ENCODE measurements at places on chromosomes 4 and X.

GRCh38 chr4:142126890-142127497 is 490.6 kb downstream of the IL15 start:
- H3K4me1 ChIP-seq: no peaks in the 10 kb centered on the region
- DNase-seq: peak; percentile 4
- no peaks in the 10 kb centered on the region for H3K27me3 ChIP-seq
- H3K27ac ChIP-seq: no peak overlapping the region
- H3K4me3 ChIP-seq: no peak overlapping the region
- peaks cover 31% of the 10 kb centered on the region for H3K36me3 ChIP-seq

DNA sequence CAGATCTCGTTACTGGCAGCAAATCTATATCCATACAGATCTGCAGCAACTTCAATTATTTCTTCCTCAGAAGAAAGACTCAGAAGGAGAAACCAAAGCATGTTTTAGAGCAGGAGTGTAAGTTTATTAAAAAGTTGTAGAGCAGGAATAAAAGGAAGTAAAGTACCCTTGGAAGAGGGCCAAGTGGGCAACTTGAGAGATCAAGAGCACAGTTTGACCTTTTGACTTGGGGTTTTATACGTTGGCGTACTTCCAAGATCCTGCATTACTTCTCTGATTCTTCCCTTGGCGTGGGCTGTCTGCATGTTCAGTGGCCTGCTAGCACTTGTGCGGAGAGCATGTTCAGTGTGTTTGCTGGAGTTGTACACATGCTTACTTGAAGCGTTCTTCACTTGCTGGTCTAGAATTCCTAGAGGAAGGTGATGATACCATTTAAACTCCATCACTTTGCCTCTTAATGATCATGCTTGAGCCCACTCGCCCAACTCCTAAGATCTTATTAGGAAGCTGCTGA is 1114.7 kb upstream of the PABPC4L start:
- DNase-seq: no peak
- H3K27me3 ChIP-seq: no peaks in the 10 kb centered on the region
- H3K4me1 ChIP-seq: no peaks in the 10 kb centered on the region
- H3K36me3 ChIP-seq: no peaks in the 10 kb centered on the region

GRCh38 chrX:118637997-118638396 is 89.4 kb upstream of the IL13RA1 start:
- no peaks in the 10 kb centered on the region for H3K27me3 ChIP-seq
- peaks cover 43% of the 10 kb centered on the region for H3K36me3 ChIP-seq
- no peak overlapping the region for H3K27ac ChIP-seq
- no peak overlapping the region for H3K4me3 ChIP-seq
- DNase-seq: no peak

DNA sequence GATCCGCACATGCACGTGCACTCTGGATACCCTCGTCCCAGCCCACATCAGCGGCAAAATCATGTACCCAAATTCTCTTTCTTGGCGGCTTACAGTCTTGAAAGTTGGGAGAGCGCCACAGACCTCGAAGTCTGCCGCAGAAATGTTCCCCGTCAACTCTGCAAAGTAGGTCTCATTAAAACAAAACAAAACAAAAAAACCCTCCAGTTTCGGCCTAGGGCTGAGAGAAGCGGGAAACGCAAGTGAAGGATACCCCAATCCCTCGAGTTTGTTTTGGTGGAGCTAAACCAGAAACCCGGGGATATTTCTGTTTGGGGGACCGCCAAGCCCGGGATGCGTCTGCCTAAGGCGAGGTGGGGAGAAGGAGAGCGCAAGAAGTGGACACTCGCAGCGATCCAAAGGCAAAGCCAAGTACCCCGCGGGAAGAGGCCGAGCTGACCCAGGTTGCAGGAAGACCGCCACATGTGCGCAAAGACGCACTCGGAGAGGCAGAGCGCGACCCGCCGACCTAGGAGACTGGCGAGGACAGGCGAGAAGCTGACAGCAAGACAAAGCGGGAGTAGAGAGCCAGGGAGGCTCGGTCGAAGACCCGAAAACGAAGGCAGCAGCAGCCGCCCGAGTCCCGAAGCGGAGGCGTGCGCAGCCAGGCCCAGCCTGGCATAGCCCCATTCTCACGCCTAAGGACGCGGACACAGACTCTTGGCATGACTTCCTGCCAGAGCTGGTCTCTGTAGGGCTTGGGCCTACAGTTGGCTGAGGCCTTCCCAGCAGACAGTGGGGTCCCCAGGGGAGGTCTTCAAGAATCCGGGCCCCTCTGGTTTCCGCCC is 49.6 kb upstream of the BCOR start:
- no peak overlapping the region for H3K27ac ChIP-seq
- no peaks in the 10 kb centered on the region for H3K36me3 ChIP-seq
- no peaks in the 10 kb centered on the region for H3K27me3 ChIP-seq
- H3K4me1 ChIP-seq: peaks cover 8% of the 10 kb centered on the region

- H3K4me1 ChIP-seq: no peaks in the 10 kb centered on the region
- H3K27me3 ChIP-seq: no peaks in the 10 kb centered on the region
- no peak overlapping the region for H3K4me3 ChIP-seq
These were observed 71.2 kb upstream of the SLIT2 start for GRCh38 chr4:20180509-20180908.

GRCh38 chr4:153809916-153810810 is 21.3 kb upstream of the SFRP2 start:
- no peaks in the 10 kb centered on the region for H3K27me3 ChIP-seq
- DNase-seq: no peak
- no peak overlapping the region for H3K4me3 ChIP-seq
- H3K27ac ChIP-seq: no peak overlapping the region
- H3K36me3 ChIP-seq: no peaks in the 10 kb centered on the region

DNA sequence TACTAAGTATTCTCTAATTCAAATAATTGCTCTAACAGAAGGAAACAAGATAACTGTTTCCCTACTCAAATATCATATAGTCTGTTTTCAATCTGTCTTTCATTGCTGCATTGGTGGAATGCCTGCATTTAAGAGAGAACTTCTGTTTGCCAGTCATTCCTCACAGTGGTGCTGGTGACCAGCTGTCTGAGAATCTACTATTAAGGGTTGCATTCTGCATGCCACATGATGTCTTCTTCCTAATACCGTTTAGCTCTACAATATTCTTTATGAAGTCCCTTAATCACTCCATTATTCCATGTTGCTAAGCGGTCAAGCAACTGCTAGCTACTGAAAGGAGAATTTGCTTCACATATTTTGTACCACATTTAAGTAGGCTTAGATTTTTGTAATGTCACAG is 167.1 kb upstream of the CENPE start:
- H3K27me3 ChIP-seq: no peaks in the 10 kb centered on the region
- H3K4me3 ChIP-seq: no peak overlapping the region
- no peak overlapping the region for H3K27ac ChIP-seq
- no peak for DNase-seq
- no peaks in the 10 kb centered on the region for H3K36me3 ChIP-seq
- H3K4me1 ChIP-seq: no peaks in the 10 kb centered on the region

DNA sequence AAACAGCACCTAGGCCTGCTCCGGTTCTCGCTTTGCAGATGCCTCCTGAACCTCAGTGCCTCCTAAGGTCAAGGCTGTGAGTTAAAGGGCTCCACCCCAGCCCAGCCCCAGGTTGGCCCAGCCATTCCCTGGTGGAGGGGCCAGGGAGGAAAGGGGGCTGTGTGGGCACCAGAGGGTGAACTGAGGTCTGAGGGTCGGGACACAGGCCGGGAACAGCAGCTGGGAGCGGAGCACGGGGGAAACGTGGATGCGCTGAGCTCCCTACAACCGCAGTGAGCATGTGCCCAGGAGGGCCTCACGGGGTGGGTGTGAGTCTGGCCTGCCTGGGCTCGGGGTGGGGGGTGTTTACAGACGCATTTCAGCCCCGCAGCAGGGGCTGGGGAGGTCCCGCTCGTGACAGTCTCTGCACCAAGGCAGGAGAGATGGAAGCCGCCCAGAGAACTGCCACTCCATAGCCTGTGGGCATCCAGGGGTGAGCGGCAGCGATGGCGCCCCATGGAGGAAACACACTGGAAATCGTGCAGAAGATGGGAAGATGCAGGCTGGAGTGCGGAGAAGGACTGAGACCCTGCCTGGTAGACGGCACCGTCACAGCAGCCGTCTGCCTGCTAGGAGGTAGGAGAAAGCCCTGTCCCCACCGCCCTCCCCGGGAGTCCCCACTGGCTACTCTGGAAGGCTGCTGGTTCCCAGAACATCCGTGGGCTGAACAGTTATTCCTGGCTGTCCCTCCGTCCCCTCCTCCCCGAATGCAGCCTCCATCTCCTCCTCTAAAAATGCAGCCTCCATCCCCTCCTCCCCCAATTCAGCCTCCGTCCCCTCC is 9.9 kb upstream of the SLC25A6 start:
- peaks cover 42% of the 10 kb centered on the region for H3K36me3 ChIP-seq
- DNase-seq: no peak
- no peak overlapping the region for H3K27ac ChIP-seq
- H3K4me1 ChIP-seq: no peaks in the 10 kb centered on the region
- no peaks in the 10 kb centered on the region for H3K27me3 ChIP-seq

Measured in effector memory CD4-positive, alpha-beta T cell (primary cell).